ENCODE measurements at places on chromosomes 3 and 15.

- DNase-seq = no peak
These were observed 221.4 kb downstream of the SOX2 start for GRCh38 chr3:181933052-181933618.

- DNase-seq = no peak
These were observed 12.0 kb downstream of the FSTL1 start for GRCh38 chr3:120438665-120439370.

- no peak for DNase-seq
These were observed 16.4 kb downstream of the CHST13 start for GRCh38 chr3:126540342-126540849.

- no peak for DNase-seq
These were observed 263.9 kb upstream of the IGF1R start for GRCh38 chr15:98384328-98385029.

DNA sequence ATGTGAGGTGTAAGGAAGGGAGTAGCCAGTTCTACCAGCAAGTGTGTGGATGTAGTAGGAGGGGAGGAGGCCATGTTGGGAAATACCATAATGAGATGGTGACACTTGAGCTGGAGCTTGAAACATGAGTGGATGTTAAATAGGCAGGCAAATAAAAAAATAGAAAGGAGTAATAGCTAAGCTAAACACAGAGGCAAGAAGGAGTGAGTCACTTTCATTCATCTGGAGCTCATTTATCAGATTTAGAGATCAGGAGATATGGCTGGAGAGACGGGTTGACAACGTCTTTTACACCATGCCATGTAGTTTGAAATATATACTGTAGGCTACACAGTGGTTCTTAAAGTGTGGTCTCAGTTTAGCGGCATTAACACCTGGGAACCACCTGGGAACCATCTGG, 390.5 kb downstream of the DIPK2A start:
- DNase-seq = no peak

- no peak for DNase-seq
These were observed 117.9 kb downstream of the TCF12 start for GRCh38 chr15:57036352-57036751.

DNA sequence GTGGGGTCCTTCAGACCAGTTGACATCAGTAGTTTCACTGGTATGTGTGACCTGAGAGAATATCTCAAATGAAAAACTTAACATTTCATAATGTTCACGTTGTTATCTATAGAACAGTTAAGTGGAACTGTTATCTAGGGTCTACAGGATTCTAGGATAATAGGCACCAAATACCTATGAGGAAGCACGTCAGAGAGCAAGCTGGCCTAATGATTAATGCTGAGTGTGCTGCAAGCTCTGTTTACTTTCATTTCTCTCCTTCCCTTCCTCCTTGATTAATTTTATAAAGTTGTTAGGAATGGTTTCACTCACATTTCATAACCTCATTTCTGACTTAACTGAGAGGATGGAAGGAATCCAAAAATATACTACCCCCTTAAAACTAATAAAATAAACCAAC, 362.5 kb upstream of the ZNF717 start:
- DNase-seq = no peak

- peak; percentile 87 for DNase-seq
These were observed at the start of gene UBE2E1 for GRCh38 chr3:23805633-23806533. Gene UBE2E1 (plus strand): TSS chr3:23805955. CDS start chr3:23807270, 1,315 bp downstream.

- no peak for DNase-seq
These were observed 44.9 kb upstream of the PLXNA1 start for GRCh38 chr3:126937973-126938372.

DNA sequence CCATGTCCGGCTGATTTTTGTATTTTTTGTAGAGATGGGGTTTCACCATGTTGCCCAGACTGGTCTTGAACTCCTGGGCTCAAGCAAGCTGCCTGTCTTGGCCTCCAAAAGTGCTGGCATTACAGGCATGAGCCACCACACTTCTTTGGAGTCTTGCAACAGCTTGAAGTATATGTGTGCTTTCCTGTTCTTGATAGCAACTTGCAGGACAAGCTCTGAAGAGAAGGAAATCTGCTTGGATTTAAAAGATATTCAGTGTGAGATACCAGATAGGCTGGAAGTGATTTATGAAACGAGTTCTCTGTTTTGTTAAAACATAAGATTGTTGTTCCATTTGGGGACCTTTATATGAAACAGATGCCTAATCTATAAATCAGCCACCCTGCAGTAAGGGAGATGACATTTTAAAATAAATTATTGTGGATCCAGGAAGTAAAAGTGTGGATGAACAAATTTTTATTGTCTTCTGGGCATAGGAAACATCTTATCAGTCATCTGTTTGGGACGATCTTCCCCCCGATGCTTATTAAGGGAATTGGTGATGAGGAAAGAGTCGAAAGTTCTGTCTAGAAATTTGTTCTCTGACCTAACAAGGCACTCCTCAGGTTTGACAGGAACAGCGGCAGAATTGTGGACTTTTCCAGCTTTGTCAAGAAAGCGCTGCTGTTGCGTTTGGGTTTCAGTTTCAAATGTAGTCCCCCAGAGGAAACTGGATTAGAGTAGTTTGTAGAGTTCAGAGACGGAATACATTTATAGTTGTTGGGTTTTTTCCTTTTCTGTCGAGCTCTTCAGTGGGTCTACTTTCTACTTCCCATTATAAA, 53.7 kb upstream of the MAGI1 start:
- DNase-seq = no peak

DNA sequence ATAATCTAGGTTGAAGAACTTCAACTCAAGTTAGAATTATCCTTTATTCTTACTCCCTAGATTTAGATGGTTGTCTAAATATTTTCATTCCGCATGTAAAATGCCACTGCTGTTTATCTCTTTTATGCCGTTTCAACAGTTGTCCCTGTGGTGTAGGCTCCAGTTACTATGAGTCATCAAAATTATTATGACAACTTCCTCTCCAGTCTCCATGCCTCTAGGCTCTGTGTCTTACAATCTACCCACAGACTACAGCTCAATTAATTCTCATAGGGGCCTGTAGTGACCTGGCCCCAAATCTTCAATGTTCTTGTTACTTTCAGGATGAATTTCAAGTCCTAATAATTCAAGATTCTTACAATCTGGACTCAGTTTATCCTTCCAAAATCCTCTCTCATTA, 105.8 kb upstream of the UNC13C start:
- no peak for DNase-seq

GRCh38 chr3:57743496-57743895, 12.6 kb upstream of the SLMAP start:
- DNase-seq = no peak

DNA sequence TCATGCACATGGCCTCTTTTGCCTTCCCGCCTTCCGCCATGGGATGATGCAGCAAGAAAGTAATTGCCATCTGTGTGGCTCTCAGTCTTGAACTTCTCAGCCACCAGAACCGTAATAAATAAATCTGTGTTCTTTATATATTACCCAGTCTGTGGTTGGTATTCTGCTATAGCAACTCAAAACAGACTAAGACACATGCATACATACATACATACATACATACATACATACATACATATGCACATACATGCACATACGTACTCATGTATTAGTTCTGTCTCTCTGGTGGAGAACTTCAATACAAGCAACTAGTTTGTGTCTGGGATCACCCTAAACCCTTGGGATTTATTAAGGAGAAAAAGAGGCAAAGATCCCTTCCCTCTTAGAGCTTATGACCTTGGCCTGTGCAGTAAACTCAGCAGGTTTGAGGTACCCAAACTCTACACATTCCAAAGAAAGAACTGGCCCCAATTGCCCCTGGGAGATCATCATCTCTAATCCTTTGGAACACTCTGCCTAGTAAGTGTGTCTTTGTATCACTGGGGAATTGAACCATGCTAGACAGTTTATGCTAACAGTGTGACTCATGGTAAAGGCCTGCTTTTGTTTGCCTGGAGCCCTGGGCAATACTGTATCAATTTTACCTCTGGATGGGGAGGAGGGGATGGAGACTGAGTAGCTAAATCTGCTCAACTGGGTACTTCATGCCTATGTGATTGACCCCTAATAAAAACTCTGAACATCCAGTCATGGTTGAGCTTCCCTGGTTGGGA, 115.6 kb upstream of the LMCD1 start:
- no peak for DNase-seq

GRCh38 chr3:61796911-61797310, 235.5 kb downstream of the PTPRG start:
- no peak for DNase-seq

DNA sequence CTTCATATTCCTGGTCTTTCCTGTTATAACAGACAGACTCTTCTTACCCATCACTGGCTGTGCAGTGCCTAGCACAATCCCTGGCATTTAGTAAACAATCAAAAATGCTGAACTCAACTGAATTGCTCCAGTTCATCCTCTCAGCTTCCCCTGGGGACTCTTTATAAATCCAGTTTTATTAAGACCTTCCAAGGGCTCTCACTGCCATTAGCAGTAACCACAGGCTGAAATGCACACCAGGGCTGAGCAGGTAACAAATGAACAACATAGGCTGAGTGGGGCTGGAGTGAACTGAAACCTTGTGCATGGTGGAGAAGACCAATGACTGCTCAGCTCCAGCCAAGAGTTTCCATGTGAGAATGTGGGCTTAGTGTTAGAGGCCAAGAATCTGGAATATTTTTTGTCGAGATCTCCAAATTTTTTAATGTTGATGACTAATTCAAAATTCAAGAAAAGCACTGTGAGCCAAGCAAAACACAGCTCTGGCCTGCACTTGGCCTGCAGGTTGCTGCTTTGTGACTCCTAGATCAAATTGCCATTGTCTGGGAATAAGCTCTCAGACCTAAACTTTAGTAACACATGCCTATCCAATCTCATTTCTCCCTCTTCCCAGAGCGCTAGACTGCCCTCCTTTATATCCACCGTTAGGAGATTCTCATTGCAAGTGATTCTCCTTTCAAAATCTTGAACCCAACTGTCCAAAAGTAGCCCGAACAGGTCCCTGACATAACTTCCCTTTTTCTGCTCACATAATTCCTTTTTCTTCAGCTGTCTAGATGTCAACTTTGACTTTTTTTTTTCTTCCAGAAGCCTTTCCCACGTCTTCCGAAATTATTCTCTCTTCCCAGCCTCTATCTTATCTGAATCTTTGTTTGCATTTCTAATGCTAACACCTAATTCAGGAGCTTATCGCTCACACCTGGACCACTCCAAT, 7.4 kb downstream of the SQOR start:
- DNase-seq = no peak

- no peak for DNase-seq
These were observed 129.6 kb downstream of the ADAMTS17 start for GRCh38 chr15:100211855-100212850.

- no peak for DNase-seq
These were observed 38.9 kb downstream of the IL17RD start for GRCh38 chr3:57126244-57126643.

DNA sequence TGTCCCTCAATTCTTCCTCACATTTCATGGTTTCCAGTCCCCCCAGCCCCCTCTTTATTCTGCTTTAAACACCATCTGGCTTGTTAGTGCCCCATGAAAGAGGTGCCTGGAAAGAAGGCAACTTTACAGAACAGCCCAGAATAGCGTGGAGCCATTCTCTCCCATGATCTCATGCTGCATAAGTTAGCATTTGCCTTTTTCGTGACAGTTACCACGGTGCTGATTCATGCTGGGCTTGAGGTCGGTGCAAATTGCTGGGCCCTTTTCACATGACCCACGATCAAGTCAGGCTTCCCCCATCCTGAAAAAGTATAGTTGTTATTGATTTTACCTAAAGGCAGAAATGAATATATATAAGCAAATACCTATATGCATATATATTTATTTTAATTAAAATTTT, 29.6 kb downstream of the SQOR start:
- no peak for DNase-seq

GRCh38 chr3:39272191-39272590, 7.6 kb downstream of the CX3CR1 start:
- no peak for DNase-seq

GRCh38 chr15:69253156-69253555, 45.6 kb upstream of the PAQR5 start:
- no peak for DNase-seq

GRCh38 chr3:134430950-134431445, 54.8 kb downstream of the ANAPC13 start:
- no peak for DNase-seq

GRCh38 chr3:36250191-36250590, 130.1 kb upstream of the STAC start:
- no peak for DNase-seq

GRCh38 chr3:158717576-158717975, 14.7 kb downstream of the RARRES1 start:
- no peak for DNase-seq

GRCh38 chr3:133588035-133588434, 14.5 kb downstream of the CDV3 start:
- DNase-seq = no peak

Data from CD4-positive, alpha-beta T cell treated with Interleukin-17A for 1 hour (primary cell).